Gastroesophageal sphincter (tissue), 4 donors: ENCODE measurements at places on chromosomes 16 and 17. TPM values are rescaled to one million over a fixed set of nuclear protein-coding genes. Genes with fewer than 3 reads are reported as not detected.

DNA sequence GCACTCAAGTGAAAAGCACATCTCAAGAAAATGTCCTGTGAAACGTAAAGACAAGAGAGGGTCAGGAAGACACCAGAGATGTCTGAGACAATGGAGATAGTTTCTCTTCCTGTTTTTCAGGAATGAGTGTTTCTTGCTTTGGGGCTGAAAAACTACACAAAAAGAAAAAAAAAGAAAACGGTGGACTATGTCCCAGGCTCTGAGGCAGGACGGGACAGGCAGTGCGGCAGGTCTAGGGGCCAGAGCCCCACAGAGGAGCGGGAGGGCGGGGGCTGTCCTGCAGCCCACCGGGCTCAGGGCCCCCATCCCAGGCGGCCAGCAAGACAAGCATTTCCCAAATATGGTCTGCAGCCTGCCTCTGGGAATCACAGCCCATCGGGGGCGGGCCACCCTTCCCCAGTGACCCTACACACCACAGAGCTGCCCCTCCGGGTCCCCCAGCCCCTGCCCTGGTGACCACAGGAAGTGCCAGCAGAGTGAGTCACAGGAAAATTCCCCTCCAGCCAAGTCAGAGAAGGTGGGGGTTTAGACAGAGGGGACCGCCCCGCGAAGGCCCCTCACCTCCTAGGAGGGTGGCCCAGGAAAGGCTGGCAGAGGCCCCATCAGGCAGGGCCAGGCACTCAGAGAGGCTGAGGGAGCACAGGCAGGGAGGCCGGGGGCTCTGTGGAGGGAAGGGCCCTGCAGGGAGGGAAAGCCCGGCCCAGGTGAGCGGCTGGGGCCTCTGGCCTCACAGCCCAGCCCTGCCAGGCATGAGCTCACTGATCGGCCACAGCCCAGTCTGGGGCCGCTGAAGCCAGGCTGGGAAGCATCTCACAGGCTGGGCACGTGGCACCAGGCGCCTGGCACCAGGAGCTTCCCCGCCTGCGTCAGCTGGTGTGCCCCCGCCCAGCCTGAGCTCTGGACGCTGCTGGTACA, 6.3 kb downstream of the BCAR1 start:
- no peaks in the 10 kb centered on the region for H3K36me3 ChIP-seq
- peak overlapping the region; percentile 8 for H3K4me3 ChIP-seq
- no peaks in the 10 kb centered on the region for H3K27me3 ChIP-seq
- H3K4me1 ChIP-seq, result peaks cover 90% of the 10 kb centered on the region
- H3K27ac ChIP-seq, result peak overlapping the region; percentile 95
- peak; percentile 91 for ATAC-seq

- no peaks in the 10 kb centered on the region for H3K36me3 ChIP-seq
- H3K27ac ChIP-seq, result no peak overlapping the region
- H3K4me1 ChIP-seq, result no peaks in the 10 kb centered on the region
These were observed 161.3 kb downstream of the RPTOR start for GRCh38 chr17:80705988-80706387.

TMEM95 gene
- not detected for total RNA-seq

DNA sequence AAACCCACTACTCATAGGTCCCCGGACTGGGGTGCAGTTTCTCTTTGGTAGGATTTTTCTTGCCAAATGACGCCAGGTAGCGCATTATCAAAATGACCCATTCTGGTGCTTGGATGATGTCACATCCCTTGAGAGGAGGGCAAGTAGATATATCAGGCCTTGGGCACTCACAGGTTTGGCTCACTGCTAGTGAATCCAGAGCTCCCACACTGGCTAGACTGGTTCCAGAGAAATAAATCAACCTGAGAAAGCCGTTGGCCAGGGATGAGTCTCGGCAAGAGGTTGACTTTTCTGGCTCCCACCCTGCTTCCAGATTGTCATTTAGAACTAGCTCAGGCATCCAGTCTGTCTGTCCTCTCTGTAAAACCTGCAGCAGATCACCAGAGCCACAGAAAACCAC, 188.4 kb upstream of the MAF start:
- H3K36me3 ChIP-seq, result no peaks in the 10 kb centered on the region
- no peak for ATAC-seq
- H3K4me3 ChIP-seq, result no peak overlapping the region

TLCD3B gene
- total RNA-seq, result not detected

DNA sequence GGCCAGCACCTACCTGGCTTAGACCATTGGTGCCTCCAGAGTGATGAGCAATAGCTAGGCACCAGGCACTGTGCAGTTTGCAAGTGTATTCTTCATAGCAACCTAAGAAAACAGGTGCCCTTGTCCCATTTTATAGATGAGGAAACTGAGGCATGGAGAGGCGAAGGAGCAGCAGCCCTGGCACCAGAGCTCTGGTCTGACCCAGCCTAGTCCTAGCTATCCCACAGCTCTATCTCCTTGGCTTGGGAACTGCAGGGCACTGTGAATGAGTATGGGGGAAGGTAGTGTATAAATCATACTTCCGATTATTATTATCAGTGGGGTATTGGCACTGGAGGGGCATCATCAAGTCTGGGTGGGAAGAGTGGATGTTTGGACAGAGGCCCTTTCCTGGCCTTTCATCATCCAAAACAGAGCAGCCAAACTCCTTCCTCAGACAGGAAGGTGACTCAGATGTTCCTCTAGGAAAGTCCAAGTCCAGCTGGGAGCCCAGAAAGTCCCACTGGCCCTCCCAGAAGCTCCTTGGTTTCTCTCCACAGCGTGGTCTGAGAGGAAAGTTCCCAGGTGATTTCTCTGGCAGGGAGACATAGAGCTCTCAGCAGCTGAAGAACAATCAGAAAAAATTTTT, 32.0 kb upstream of the PLLP start:
- H3K4me1 ChIP-seq, result peaks cover 44% of the 10 kb centered on the region
- no peaks in the 10 kb centered on the region for H3K36me3 ChIP-seq
- ATAC-seq, result peak; percentile 89
- peak overlapping the region; percentile 45 for H3K27ac ChIP-seq
- H3K4me3 ChIP-seq, result no peak overlapping the region
- H3K27me3 ChIP-seq, result no peaks in the 10 kb centered on the region

- H3K4me1 ChIP-seq, result no peaks in the 10 kb centered on the region
- no peaks in the 10 kb centered on the region for H3K27me3 ChIP-seq
- H3K4me3 ChIP-seq, result no peak overlapping the region
- no peak overlapping the region for H3K27ac ChIP-seq
- H3K36me3 ChIP-seq, result no peaks in the 10 kb centered on the region
These were observed 571.0 kb upstream of the EEF2KMT start for GRCh38 chr16:5668553-5668952.

DNA sequence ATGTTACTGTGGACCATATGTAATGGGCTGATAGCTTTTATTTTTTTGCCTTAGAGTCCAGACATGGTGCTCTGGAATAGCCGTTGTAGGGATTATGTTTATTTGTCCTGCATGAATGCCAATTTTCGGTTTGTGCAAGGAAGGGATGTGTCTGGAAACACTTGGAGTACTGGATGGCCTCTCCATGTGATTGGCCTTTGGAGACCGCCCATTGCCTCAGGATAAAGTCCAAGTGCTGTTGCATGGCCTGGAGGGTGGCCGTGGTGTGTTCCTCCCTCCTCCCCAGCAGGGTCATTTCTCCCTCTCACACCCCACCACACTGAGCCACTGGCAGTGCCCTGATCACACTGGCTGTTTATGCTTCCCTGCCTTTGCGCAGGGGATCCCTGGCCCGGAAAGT, 93.9 kb downstream of the MSI2 start:
- ATAC-seq, result peak; percentile 79
- H3K4me3 ChIP-seq, result no peak overlapping the region
- no peak overlapping the region for H3K27ac ChIP-seq
- H3K27me3 ChIP-seq, result no peaks in the 10 kb centered on the region
- H3K36me3 ChIP-seq, result no peaks in the 10 kb centered on the region

- peaks cover 23% of the 10 kb centered on the region for H3K4me1 ChIP-seq
- H3K27ac ChIP-seq, result peak overlapping the region; percentile 76
- no peaks in the 10 kb centered on the region for H3K27me3 ChIP-seq
- no peak for ATAC-seq
- H3K36me3 ChIP-seq, result no peaks in the 10 kb centered on the region
- no peak overlapping the region for H3K4me3 ChIP-seq
These were observed 24.9 kb upstream of the CRYM start for GRCh38 chr16:21302898-21303528.

KRT25 gene
- not detected for total RNA-seq

DNA sequence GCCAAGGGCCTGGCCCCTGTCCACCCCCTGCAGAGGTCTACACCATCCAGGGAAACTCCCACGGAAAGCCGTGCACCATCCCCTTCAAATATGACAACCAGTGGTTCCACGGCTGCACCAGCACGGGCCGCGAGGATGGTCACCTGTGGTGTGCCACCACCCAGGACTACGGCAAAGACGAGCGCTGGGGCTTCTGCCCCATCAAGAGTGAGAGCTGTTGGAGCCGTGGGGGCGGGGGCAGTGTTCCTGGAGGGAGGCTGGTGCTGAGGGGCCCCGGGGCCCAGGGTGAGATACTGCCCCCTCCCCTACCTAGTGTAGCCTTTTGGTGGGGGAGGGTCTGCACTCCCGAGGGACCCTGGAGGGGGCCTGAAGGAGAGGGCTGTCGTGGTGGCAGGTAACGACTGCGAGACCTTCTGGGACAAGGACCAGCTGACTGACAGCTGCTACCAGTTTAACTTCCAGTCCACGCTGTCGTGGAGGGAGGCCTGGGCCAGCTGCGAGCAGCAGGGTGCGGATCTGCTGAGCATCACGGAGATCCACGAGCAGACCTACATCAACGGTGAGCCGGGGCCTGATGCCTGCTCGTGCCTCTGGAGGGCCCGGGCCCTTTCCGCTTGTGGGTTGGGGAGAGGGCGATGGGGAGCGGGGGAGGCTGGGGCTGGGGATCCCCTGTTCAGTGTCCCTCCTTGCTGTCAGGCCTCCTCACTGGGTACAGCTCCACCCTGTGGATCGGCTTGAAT, 38.8 kb downstream of the MRC2 start:
- H3K4me1 ChIP-seq, result no peaks in the 10 kb centered on the region
- H3K27ac ChIP-seq, result no peak overlapping the region
- no peaks in the 10 kb centered on the region for H3K36me3 ChIP-seq
- no peak overlapping the region for H3K4me3 ChIP-seq
- H3K27me3 ChIP-seq, result no peaks in the 10 kb centered on the region

DNA sequence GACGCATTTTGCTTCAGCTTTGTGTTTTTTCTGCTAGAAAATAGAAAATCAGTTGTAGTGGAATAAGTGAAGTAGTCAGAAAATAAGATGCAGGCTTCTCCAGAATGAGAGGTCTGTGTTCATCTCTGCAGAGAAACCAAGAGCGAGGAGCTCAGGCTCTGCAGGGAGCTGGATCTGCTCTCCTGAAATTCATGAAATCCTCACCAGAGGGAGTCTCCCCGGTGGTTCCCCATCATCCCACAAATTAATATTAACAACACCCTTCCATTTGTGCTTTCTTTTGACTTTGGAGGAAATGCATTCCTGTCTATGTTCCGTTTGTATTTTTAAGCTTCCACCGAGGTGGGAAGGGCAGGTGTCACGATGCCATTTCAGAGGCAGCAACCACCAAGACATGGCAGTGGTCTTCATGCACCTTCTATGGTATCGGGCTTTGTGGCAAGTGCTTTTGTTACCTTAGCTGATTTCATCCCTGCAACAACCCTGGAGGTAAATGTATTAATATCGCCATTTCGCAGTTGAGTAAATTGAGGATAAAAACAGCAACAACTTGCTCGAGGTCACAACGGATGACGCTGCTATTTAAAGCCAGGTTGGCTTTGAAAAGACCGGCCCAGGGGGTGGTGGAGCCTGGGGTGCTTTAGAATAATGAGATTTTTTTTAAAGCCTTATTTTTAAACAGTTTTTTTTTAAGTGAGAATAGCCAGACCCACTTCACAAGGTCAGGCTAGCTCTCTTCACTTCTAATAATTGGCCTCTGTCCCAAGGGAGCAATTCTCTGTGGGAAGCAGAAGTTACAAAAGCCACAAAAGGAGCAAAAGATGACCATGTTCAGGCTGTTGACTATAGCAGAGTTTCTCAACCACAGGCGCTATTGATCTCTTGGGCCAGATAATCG, 367.6 kb upstream of the ERCC4 start:
- H3K27me3 ChIP-seq, result peaks cover 3% of the 10 kb centered on the region
- ATAC-seq, result no peak
- no peaks in the 10 kb centered on the region for H3K4me1 ChIP-seq
- no peaks in the 10 kb centered on the region for H3K36me3 ChIP-seq

GRCh38 chr17:77141846-77142449, 1.2 kb downstream of the SEC14L1 start:
- ATAC-seq, result no peak
- H3K4me1 ChIP-seq, result peaks cover 4% of the 10 kb centered on the region
- peak overlapping the region; percentile 80 for H3K4me3 ChIP-seq
- H3K36me3 ChIP-seq, result peaks cover 26% of the 10 kb centered on the region
- no peaks in the 10 kb centered on the region for H3K27me3 ChIP-seq
- peak overlapping the region; percentile 97 for H3K27ac ChIP-seq

ZDHHC1 gene
- total RNA-seq, result 7.5 TPM

CARD14 gene
- total RNA-seq, result 0.81 TPM

TENT4B gene
- total RNA-seq, result 25.7 TPM

RAB11FIP4 gene
- 2.7 TPM for total RNA-seq
